ENCODE measurements at places on chromosomes 3 and 15. TPM values are rescaled to one million over a fixed set of nuclear protein-coding genes. Genes with fewer than 3 reads are reported as not detected.

XIRP1 gene
- total RNA-seq = not detected

PEX11A gene
- total RNA-seq = 39.5 TPM

ISLR gene
- 91.8 TPM for total RNA-seq

DNA sequence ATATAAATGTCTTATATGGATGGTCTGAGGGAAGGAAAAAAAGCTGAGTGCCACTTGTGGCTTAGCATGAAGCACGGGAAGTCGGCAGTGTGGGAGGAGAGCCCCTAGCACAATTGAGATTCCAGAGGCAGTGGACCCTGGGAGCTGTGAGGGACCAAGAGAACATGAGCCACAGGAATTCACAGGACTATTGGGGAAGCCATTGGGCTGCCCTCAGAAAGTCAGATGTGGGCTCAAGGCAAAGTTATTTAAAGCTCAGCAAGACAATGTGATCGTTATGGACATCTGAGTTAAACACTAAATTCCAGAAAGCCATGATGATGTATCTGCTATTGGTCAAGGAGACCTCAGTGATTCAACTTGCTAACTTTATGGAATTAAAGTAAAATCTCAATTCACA lies 380.8 kb upstream of the IL12A start:
- no peak for DNase-seq

GRCh38 chr3:188417271-188417696 lies 263.3 kb downstream of the LPP start:
- no peak for DNase-seq

- DNase-seq = no peak
Measured at GRCh38 chr3:100402256-100402655, 917 bp downstream of the LNP1 start.

- DNase-seq = no peak
Measured at GRCh38 chr3:24595796-24596195, 101.1 kb upstream of the THRB start.

TMCO5A gene
- not detected for total RNA-seq

GRCh38 chr3:14725013-14725412 lies 50.1 kb downstream of the C3orf20 start:
- no peak for DNase-seq

SEMA3G gene
- 3.7 TPM for total RNA-seq

GRCh38 chr15:35912196-35912595 lies 366.2 kb upstream of the DPH6 start:
- DNase-seq = no peak

GRCh38 chr3:46239301-46239938 lies 2.8 kb upstream of the CCR3 start:
- no peak for DNase-seq

CD86 gene
- total RNA-seq = 1.5 TPM

BOC gene
- total RNA-seq = 58.6 TPM

ACAN gene
- total RNA-seq = 0.73 TPM

SV2B gene
- total RNA-seq = 1.5 TPM

DNA sequence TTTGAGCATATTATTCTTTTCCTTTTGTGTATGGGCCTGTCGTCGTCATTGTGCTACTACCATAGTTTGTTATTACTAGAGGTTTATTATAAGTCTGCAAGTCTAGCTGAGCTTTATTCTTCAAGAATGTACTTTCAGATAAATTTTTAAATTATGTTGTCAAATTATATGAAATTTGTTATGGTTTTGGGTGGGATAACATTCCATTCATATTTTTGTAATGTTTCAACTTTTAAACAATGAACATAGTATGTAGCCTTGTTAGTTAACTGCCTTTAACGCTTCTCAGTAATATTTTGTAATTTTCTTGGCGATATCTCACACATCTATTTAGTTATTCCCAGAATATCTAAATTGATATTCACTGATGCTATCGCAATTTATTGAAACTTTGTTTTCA lies 41.6 kb upstream of the GOLGA8B start:
- no peak for DNase-seq

GRCh38 chr15:83250781-83251180 lies 33.7 kb downstream of the BNC1 start:
- DNase-seq = no peak

CADM2 gene
- 4.0 TPM for total RNA-seq

GRCh38 chr3:105688821-105689220 lies 180.0 kb downstream of the CBLB start:
- DNase-seq = no peak

GRCh38 chr15:40999190-40999589 lies 45.9 kb downstream of the CHAC1 start:
- no peak for DNase-seq

DNA sequence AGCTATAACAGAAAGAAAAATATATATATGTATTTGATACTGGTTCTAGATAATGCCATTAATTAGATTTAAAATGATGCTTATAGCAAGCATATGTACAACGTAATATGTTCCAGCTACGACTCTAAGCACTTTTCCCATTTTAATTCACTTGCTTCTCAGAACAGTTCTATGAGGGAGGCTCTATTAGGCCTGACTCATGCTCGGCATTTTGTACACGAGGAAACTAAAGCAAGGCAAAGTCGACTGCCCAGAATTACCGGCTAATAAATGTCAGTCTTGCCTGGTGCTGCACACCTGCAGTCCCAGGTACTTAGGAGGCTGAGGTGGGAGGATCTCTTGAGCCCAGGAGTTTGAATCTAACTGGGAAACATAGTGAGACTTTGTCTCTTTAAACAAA lies 106.0 kb downstream of the PTPRG start:
- no peak for DNase-seq

DNA sequence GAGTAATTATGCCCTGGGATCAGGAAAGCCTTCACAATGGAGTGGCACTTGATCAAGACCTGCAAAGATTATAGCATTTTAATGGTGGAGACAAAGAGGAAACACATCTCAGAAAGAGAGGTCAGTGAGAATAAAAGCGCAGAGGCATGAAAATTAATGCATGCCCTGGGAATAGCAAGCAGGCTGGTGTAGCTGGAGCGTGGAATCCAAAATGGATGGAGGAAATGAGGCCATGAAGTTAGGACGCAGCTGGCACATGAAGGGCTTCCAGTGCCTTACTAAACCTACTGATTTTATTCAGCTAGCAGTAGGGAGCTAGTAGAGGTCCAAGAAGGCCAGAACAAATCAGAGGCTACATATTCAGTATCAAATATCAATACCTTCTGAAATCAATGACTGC lies 38.1 kb downstream of the TMEM212 start:
- DNase-seq = no peak

GRCh38 chr15:63276342-63277037 lies 915 bp upstream of the APH1B start:
- DNase-seq = no peak

DNA sequence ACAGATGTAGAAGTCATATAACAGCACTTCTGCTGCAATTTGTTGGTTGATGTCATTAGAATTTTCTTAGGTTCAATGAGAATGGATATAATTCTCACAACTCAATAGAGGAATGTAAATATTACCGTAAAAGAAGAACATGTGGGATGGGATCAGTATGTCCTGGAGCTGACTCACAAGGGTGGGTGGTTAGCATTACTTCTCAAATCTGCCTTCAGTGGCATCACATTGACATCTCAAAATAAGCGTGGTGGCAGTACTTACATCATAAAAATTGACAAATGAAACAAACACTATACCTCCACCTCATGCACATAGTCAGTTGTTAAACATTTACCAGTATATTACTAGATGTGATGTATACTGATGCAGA lies 1068.0 kb upstream of the CADM2 start:
- DNase-seq = no peak

NMNAT3 gene
- 16.5 TPM for total RNA-seq

DNA sequence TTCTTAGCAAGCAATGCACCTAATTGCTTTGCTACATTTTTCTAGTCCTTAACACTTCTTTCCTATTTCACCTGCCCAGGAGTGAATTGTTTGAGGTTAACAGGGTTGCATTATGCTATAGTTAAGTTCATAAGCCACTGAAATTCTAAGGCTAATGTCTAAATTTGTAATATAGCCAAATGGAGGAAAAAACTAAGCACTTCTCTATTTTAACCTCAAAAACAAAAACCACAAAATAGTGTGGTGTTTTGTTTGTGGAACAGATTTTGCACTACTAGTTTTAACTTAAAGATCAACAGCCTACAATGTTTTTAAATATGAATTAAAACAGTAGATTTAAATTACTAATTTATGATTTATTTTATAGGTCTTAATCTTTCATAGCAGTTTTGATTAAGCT lies 5.5 kb downstream of the ATOSA start:
- DNase-seq = no peak

DNA sequence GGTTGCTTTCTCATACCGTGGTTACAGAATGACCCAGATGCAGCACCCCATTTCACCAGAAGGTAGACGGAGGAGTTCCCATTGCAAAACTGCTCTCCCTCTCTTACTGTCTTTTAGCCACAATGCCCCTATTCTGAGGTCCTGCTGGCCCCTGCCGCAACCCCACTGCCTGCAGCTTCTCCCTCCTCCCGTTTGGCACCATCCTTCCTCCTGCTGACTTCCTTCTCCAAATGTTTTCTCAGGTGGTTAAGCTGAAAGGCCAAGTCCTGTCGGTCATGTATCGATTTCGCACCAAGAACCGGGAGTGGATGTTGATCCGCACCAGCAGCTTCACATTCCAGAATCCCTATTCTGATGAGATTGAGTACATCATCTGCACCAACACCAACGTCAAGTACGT lies 132.3 kb upstream of the ABHD17C start:
- DNase-seq = no peak

GRCh38 chr15:66756295-66756694 lies 54.3 kb downstream of the SMAD6 start:
- DNase-seq = no peak

DNA sequence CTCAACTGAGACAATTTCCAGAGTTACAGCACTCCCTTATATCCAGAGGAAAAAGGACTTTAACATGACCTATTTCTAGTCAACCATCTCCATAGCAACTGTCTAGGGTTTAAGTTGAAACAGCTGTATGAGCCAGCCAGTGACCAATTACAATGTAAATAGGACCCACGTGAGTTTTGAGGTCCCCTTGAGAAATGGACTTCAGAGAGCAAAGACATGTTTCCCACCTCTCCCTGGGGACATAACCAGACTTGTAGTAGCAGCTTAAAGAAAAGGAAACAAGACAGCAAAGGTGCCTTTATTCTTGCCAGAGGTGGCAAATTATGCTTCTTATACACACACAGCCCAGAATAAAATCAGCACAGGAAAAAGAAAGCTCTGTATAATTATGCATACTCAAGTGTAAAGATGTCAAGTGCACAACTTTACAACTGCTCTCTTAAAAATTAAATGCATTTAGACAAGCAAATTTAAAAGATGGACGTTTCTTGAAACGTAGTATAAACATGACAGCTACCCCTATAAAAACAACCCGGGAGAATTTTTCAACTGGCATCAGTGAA lies 40.2 kb downstream of the SUMF1 start:
- no peak for DNase-seq

MGA gene
- 68.5 TPM for total RNA-seq

- no peak for DNase-seq
Measured at GRCh38 chr3:103494011-103494410, 1059.2 kb downstream of the ZPLD1 start.

GRCh38 chr15:91146728-91147127 lies 46.7 kb downstream of the SV2B start:
- DNase-seq = no peak

HTR3E gene
- total RNA-seq = not detected

DNA sequence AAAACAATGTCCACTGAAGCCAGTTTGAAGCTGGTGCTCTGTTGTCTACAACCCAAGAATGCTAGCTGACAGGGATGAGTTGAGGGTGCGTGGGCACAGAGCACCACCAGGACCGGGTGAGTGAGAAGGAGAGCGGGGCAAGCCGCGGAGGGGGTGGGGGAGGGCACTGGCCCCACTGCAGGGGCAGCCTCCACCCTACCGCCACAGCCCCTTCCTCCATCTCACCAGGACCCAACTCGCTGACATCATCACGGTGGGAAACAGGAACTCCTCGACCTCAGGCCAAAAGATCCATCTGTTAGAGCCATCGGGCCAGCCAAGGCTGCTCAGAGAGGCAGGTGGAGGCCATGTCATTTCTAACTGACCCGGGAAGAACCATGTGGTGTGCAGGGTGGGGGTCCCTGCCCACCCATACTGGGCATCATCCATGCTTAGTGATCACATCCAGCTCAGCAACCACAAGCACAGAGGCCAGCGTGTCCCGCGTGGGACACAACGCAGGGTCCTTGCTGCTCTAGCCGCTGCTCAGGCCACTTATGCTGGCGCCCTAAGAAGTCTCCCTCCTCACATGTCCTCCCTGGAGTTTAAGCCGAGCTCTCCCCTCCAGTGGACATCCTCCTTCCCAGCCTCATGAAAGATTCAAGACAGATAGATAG lies 57.6 kb upstream of the GATA2 start:
- DNase-seq = no peak

DNA sequence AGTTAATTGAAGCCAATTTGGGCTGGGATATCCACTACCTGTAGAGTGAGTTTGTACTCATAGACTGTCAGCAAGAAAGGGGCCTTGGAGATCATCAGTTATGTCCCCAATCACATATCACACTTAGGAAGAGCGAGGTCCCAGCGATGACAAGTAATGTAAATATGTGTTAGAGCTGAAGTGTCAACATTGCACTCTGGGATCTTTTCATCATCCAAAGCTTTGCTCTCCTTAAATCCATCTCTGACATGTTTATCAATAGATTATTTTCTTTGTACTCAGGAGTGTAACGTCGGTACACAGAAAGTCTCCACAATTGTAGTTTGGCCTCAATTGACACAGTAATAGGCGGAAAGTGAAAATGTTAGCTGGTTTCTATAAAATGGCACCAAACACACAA lies 113.7 kb upstream of the TPRG1 start:
- DNase-seq = no peak

MESP2 gene
- total RNA-seq = not detected

DNA sequence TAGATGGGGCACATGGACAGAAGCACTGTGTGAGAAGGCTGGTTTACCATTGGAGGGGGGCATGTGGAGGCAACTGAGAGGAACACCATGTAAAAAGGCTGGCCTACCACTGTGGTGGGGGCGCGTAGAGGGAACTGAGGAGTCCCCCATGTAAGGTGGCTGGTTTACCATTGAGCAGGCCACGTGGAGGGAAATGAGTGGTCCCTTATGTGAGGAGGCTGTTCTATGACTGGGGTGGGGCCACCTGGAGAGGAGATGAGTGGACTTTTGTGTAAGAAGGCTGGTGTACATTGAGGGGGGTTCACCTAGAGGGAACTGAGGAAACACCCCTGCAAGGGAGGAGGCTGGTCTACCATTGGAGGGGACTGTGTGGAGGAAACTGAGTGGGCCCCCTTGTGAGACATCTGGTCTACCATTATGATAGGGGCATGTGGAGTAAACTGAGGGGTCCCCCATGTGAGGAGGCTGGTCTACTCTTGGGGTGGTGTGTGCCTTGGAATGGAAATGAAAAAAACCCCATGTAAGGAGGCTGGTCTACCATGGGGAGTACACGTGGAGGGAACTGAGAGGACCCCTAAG lies 156.9 kb downstream of the FBLN2 start:
- DNase-seq = no peak

RLBP1 gene
- not detected for total RNA-seq

DNA sequence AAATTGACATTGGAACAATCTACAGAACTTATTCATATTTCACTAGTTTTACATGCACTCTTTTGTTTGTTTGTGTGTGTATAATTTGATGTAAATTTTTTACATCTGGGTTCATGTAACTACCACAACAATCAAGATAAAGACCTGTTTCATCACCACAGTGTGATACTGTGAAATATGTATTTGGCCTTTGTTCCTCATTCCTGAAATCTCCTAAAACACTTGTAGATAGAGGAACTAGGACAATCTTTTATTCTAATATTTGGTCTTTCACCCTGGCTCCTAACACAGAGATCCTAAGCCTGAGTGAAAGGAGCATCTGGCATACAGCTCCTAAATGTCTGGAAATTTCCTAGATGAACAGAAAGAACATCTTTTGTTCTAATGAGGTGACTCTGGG lies 155.0 kb upstream of the GPR149 start:
- no peak for DNase-seq

- no peak for DNase-seq
Measured at GRCh38 chr3:49327485-49327884, 12.4 kb downstream of the USP4 start.

All from thyroid gland (tissue), 4 donors.